ENCODE measurements at places on chromosomes 1 and 21.

GRCh38 chr1:41864471-41865040, 54.2 kb downstream of the HIVEP3 start:
- H3K27ac ChIP-seq = no peak overlapping the region
- H3K27me3 ChIP-seq = no peaks in the 10 kb centered on the region
- peaks cover 60% of the 10 kb centered on the region for H3K4me1 ChIP-seq
- no peaks in the 10 kb centered on the region for H3K36me3 ChIP-seq
- DNase-seq = no peak

GRCh38 chr1:246483569-246483933, 23.5 kb downstream of the SMYD3 start:
- peaks cover 26% of the 10 kb centered on the region for H3K4me1 ChIP-seq
- H3K27me3 ChIP-seq = peaks cover 2% of the 10 kb centered on the region
- H3K27ac ChIP-seq = no peak overlapping the region
- H3K4me3 ChIP-seq = no peak overlapping the region
- DNase-seq = no peak

DNA sequence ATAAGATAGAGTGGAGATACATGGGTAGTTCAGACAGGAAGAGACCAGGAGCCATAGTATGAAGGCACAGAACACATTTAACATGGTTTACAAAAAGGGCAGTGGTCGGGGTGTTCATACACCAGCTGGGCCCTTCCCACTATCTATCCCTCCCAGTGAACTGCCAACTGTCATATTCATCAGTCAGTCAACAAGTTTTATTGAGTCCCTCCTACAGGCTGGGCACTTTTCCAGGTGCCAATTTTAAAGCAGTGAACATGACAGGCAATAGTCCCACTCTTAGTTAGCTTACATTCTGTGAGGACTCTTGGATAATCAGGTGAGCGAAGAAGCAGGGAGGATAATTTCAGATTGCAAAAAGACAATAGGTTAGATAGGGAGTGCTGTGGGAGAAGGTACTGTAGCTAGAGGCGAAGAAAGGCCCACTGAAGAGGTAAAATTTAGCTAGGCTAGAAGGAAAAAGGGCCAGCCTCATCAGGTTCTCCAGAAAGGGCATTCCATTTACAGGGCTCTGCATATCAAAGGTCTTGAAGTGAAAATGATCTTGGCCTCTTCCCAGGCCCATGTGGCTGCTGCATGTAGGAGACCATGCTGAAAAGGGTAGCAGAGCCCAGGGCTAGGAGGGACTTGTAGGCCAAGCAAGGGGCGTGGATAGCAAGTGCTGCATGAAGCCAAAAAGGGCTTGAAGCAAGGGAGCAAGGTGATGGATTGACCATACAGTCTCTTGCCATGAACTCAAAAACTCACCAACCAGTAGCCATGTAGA, 274.7 kb upstream of the SNX7 start:
- no peak for DNase-seq
- H3K36me3 ChIP-seq = no peaks in the 10 kb centered on the region
- H3K27me3 ChIP-seq = no peaks in the 10 kb centered on the region
- H3K4me1 ChIP-seq = peaks cover 12% of the 10 kb centered on the region
- H3K4me3 ChIP-seq = no peak overlapping the region

- H3K4me1 ChIP-seq = no peaks in the 10 kb centered on the region
- no peak overlapping the region for H3K4me3 ChIP-seq
- H3K36me3 ChIP-seq = no peaks in the 10 kb centered on the region
- peaks cover 6% of the 10 kb centered on the region for H3K27me3 ChIP-seq
- no peak for DNase-seq
- H3K27ac ChIP-seq = no peak overlapping the region
These were observed 231.7 kb downstream of the LMX1A start for GRCh38 chr1:165124772-165125171.

DNA sequence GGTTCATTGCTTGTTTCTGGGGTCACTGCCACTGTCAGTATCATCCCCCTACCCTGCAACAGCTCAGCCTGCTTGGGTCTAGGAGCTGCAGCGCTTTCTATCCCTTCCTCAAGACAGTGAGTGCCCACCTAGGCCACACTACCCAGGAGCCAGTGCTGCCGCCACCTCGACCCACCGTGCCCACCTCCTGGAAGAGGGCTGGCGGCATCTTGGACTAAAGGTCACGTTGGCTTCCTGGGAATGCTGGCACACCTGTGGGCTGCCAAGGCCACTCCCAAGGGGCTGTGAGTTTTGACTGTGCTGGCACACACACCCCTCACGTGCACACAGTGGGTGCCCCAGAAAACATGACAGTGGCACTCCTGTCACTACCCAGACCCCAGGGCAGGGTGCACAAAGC, 22.1 kb downstream of the CRYAA start:
- peaks cover 5% of the 10 kb centered on the region for H3K27me3 ChIP-seq
- H3K27ac ChIP-seq = no peak overlapping the region
- H3K36me3 ChIP-seq = no peaks in the 10 kb centered on the region

- H3K4me3 ChIP-seq = peak overlapping the region; percentile 85
- peaks cover 43% of the 10 kb centered on the region for H3K36me3 ChIP-seq
- peak overlapping the region; percentile 91 for H3K27ac ChIP-seq
- H3K27me3 ChIP-seq = no peaks in the 10 kb centered on the region
- DNase-seq = no peak
These were observed 1.1 kb downstream of the TXNIP start for GRCh38 chr1:145995148-145995881.

DNA sequence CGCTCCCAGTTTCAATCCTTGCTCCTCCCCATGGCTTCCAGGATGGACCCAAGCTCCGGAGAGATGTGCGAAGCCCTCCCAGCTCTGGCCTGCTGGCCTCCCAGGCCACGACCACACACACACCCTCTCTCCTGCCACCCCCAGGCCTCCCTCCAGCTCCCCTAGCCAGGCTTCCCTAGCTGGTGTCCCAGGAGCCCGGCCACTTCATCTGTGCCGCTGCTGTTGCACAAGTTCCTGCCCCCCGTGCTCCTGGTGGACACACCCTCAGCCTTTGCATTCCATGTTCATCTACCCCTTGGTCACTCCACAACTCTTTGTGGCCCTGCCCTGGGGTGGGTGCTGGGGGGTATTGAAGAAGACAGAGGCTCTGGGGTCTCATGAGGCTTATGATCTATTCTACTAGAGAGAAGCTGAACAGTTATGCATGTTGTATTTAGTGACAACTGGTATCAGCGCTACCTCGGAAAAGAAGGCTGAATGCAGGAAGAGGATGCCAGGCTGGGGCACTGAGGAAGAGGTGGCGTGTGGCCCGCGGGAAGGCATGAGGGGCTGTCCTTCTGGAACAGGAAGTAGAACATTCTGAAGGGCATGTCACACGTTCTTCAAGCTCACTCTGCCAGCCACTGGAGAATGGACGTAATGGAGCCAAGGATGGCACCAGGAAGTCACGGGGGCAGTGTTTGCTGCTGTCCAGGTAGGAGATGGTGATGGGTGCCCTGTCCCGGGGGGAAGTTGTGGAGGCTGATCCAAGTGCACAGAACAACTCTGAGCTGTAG, 172.4 kb downstream of the PSMG1 start:
- no peak for DNase-seq
- no peaks in the 10 kb centered on the region for H3K27me3 ChIP-seq
- H3K36me3 ChIP-seq = no peaks in the 10 kb centered on the region
- no peak overlapping the region for H3K27ac ChIP-seq

- H3K4me3 ChIP-seq = no peak overlapping the region
- H3K4me1 ChIP-seq = no peaks in the 10 kb centered on the region
- no peaks in the 10 kb centered on the region for H3K36me3 ChIP-seq
- no peak overlapping the region for H3K27ac ChIP-seq
These were observed 15.9 kb downstream of the SYT2 start for GRCh38 chr1:202694314-202694713.

GRCh38 chr1:92485381-92486250, 1.1 kb downstream of the GFI1 start:
- peaks cover 36% of the 10 kb centered on the region for H3K36me3 ChIP-seq
- peak overlapping the region; percentile 96 for H3K4me3 ChIP-seq
- H3K27me3 ChIP-seq = no peaks in the 10 kb centered on the region
- DNase-seq = peak; percentile 89
- peaks cover 43% of the 10 kb centered on the region for H3K4me1 ChIP-seq

DNA sequence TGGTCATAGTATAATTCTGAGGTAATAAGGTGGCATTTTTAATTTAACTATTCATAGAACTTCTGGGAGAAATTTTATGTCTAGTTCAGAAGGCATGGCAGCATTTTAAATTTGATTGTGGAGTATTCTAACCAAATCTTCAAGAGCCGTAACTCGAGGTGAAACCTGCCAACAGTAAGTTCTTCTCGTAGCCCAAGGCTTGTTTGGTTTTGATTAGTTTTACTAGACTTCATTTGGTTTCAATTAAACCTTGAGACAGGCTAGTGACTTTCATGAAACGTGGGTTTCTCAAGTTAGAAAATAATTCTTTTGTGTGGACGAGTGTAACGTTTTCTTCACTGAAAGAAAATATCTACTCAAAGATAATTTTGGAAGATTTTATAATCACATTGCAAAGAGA, 395.5 kb downstream of the USP25 start:
- no peaks in the 10 kb centered on the region for H3K36me3 ChIP-seq
- H3K4me3 ChIP-seq = no peak overlapping the region
- H3K27me3 ChIP-seq = no peaks in the 10 kb centered on the region
- H3K4me1 ChIP-seq = no peaks in the 10 kb centered on the region
- DNase-seq = no peak
- H3K27ac ChIP-seq = no peak overlapping the region

- H3K27me3 ChIP-seq = peaks cover 52% of the 10 kb centered on the region
- DNase-seq = peak; percentile 26
- peak overlapping the region; percentile 73 for H3K4me3 ChIP-seq
- peaks cover 34% of the 10 kb centered on the region for H3K4me1 ChIP-seq
- no peaks in the 10 kb centered on the region for H3K36me3 ChIP-seq
These were observed 1.7 kb downstream of the FAM78B start for GRCh38 chr1:166164995-166165660.

DNA sequence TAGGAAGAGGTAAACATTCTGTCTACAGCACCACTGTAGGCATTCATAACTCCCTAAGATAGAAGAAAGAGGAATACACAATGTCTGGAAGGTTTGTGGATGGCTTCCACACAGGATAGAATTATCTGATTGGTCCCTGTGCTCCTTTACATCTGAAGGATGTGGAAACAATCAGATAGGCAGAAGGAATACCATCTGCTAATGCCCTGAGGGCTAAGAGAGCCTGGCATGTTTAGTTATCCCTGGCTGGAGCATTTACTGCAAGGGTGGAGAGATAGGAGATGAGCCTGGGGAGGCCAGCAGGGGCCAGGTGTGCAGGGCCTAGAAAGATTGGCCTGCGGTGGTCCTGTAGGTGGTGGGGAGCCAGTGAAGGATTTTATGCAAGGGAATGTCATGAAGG, 8.6 kb upstream of the ACBD3 start:
- H3K27me3 ChIP-seq = peaks cover 10% of the 10 kb centered on the region
- H3K4me3 ChIP-seq = no peak overlapping the region
- H3K4me1 ChIP-seq = no peaks in the 10 kb centered on the region
- no peaks in the 10 kb centered on the region for H3K36me3 ChIP-seq
- H3K27ac ChIP-seq = no peak overlapping the region

DNA sequence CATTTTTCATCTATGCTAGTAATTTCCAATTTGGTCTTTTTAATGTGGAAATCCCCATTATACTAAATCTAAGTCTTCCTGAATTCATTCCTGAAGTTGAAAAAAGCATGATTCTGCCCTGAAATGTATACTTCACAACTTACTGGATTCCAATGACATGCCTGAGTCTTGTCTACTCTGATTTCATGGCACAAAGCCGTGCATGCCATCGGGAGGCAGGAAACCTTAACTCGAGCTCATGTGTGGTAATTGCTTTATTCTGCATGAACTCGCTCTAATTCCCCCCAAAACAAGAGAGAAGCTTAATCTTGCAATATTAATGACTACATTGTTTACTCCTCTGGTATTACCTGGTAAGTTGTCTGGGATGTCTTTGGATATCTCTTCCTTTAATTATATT, 39.6 kb upstream of the PBX1 start:
- DNase-seq = no peak
- H3K27ac ChIP-seq = no peak overlapping the region
- no peaks in the 10 kb centered on the region for H3K4me1 ChIP-seq
- H3K36me3 ChIP-seq = no peaks in the 10 kb centered on the region
- no peaks in the 10 kb centered on the region for H3K27me3 ChIP-seq
- H3K4me3 ChIP-seq = no peak overlapping the region

- no peak for DNase-seq
- H3K27me3 ChIP-seq = no peaks in the 10 kb centered on the region
- peak overlapping the region; percentile 43 for H3K27ac ChIP-seq
- peaks cover 34% of the 10 kb centered on the region for H3K4me1 ChIP-seq
These were observed 209.9 kb upstream of the SGIP1 start for GRCh38 chr1:66323958-66324625.

DNA sequence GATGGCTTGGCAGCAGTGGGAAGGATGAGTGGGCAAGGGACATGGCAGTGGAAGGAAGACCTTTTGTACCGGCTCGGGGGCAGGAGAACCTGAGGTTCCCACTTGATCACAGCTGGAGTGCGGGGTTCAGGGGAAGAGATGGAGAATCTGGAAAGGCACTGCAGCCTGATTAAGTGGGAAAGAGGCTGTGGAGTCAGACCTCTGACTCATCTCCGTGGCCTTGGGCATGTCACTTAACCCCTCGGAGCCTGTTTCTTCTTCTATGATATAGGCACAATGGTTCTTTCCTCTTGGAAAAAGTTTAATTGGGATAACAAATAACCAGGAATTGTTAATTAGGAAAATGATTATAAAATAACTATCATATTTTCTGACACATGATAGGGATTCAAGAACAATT, 13.1 kb upstream of the TMEM61 start:
- H3K4me1 ChIP-seq = peaks cover 3% of the 10 kb centered on the region
- no peak overlapping the region for H3K27ac ChIP-seq
- H3K36me3 ChIP-seq = no peaks in the 10 kb centered on the region
- no peak for DNase-seq
- H3K4me3 ChIP-seq = no peak overlapping the region

GRCh38 chr1:234114648-234115307, 210.3 kb downstream of the SLC35F3 start:
- peak overlapping the region; percentile 35 for H3K4me3 ChIP-seq
- no peak overlapping the region for H3K27ac ChIP-seq
- peak; percentile 18 for DNase-seq
- H3K36me3 ChIP-seq = no peaks in the 10 kb centered on the region

DNA sequence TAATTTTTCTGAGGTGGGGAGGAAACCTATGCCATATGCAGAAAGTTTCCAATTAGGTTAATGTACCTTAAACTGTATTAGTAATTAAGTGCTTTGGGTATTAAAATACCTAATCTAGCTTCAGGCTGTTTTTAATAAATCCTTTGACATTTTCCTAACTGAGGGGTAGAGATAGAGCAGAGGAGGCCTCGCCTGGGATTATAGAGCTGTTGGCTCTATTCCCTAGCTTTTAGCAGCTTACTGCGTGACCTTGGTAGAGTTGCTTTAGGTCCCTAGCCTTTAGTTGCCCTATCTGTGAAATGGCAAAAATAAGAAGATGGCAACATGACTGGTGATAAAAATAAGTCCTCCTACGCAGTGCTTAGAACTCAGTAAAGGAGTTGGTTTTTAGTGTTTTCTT, 621.0 kb downstream of the LMO4 start:
- H3K4me3 ChIP-seq = no peak overlapping the region
- H3K4me1 ChIP-seq = no peaks in the 10 kb centered on the region
- no peak overlapping the region for H3K27ac ChIP-seq
- no peak for DNase-seq
- H3K27me3 ChIP-seq = peaks cover 10% of the 10 kb centered on the region
- no peaks in the 10 kb centered on the region for H3K36me3 ChIP-seq

DNA sequence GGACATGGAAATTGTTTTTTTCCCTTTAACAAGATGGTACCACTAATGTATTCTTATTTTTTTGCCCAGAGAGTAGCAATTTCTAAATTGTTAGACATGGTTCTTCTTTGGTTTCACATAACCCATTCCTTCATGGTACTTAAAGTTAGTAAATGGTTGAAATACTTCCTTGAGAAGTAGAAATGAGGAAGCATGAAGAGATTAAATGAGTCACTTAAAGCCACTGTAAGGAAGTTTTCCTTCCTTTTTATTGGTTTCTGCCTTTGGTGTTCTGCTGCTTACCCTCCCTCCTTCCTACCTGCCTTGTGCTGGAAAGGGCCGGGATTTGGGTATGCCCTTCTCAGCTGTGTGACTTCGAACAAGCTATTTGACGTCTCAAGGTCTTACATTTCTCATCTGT, 101.0 kb downstream of the KIF26B start:
- peaks cover 2% of the 10 kb centered on the region for H3K36me3 ChIP-seq
- no peak for DNase-seq
- no peak overlapping the region for H3K4me3 ChIP-seq

Measured in activated naive CD8-positive, alpha-beta T cell treated with anti-CD3 and anti-CD28 coated beads, Interleukin-2, amount 50 U/mL, for 24 hours (primary cell).